Nasal cavity respiratory epithelium epithelial cell of viscerocranial mucosa (primary cell): ENCODE measurements at places on chromosomes 4 and X. TPM values are rescaled to one million over a fixed set of nuclear protein-coding genes. Genes with fewer than 3 reads are reported as not detected.

TBC1D8B gene
- 3.4 and 5.9 TPM in 2 replicates for total RNA-seq

TFDP3 gene
- not detected in 2 replicates for total RNA-seq

USP53 gene
- 48.8 and 52.6 TPM in 2 replicates for total RNA-seq

NHSL2 gene
- total RNA-seq: 0.07 TPM in 1 of 2 replicates, not detected in the other

PSAPL1 gene
- total RNA-seq: not detected in 2 replicates

USP17L15 gene
- total RNA-seq: not detected in 2 replicates

FHIP1A gene
- 31.1 and 53.2 TPM in 2 replicates for total RNA-seq

PDK3 gene
- total RNA-seq: 5.1 and 12.5 TPM in 2 replicates

CACNA1F gene
- under 0.01 and 0.07 TPM in 2 replicates for total RNA-seq

LRP2BP gene
- 0.34 and 0.43 TPM in 2 replicates for total RNA-seq

MYOZ2 gene
- total RNA-seq: not detected in 2 replicates

SMPX gene
- total RNA-seq: not detected in 2 replicates

MAGEE1 gene
- 0.34 and 1.6 TPM in 2 replicates for total RNA-seq

GPM6B gene
- total RNA-seq: 0.34 and 0.36 TPM in 2 replicates

RPS6KA3 gene
- 65.3 and 87.2 TPM in 2 replicates for total RNA-seq

COX18 gene
- 24.1 and 29.0 TPM in 2 replicates for total RNA-seq

KLB gene
- total RNA-seq: under 0.01 TPM in 2 replicates

ADAMTS3 gene
- total RNA-seq: 0.78 and 1.0 TPM in 2 replicates

USP38 gene
- total RNA-seq: 26.3 and 36.0 TPM in 2 replicates

MAGEA10 gene
- total RNA-seq: not detected in 2 replicates

DGKK gene
- total RNA-seq: not detected in 2 replicates

ZNF711 gene
- total RNA-seq: 3.4 and 7.0 TPM in 2 replicates

MGAT4D gene
- total RNA-seq: not detected in 2 replicates

GYPA gene
- total RNA-seq: not detected in 2 replicates

CWH43 gene
- 10.0 and 39.3 TPM in 2 replicates for total RNA-seq

SSX1 gene
- not detected in 2 replicates for total RNA-seq

SNX12 gene
- 53.7 and 77.9 TPM in 2 replicates for total RNA-seq

PABPC4L gene
- total RNA-seq: under 0.01 and 0.28 TPM in 2 replicates

SRPX2 gene
- 6.8 and 23.5 TPM in 2 replicates for total RNA-seq

TDO2 gene
- under 0.01 and 1.3 TPM in 2 replicates for total RNA-seq

TLR2 gene
- 2.1 and 35.6 TPM in 2 replicates for total RNA-seq

PCYT1B gene
- total RNA-seq: 0.21 and 0.34 TPM in 2 replicates

POU4F2 gene
- total RNA-seq: not detected in 2 replicates
